Thyroid gland (tissue), 4 donors: ENCODE measurements at places on chromosomes 12 and 14. TPM values are rescaled to one million over a fixed set of nuclear protein-coding genes. Genes with fewer than 3 reads are reported as not detected.

The COX6A1 gene
- 511 TPM for total RNA-seq

The RERG gene
- 13.2 TPM for total RNA-seq

The IRAK3 gene
- 13.8 TPM for total RNA-seq

- no peak overlapping the region for H3K4me3 ChIP-seq
- H3K36me3 ChIP-seq = no peaks in the 10 kb centered on the region
- peaks cover 17% of the 10 kb centered on the region for H3K4me1 ChIP-seq
- H3K27ac ChIP-seq = peak overlapping the region; percentile 88
- peak; percentile 77 for DNase-seq
These were observed 50.9 kb upstream of the CCT2 start for GRCh38 chr12:69534389-69534822.

The ART4 gene
- 13.6 TPM for total RNA-seq

GRCh38 chr12:127280393-127281275, 986.3 kb upstream of the TMEM132C start:
- H3K4me1 ChIP-seq = no peaks in the 10 kb centered on the region
- no peak overlapping the region for H3K4me3 ChIP-seq
- H3K36me3 ChIP-seq = no peaks in the 10 kb centered on the region
- peak; percentile 35 for DNase-seq

GRCh38 chr14:22623047-22623446, 21.1 kb downstream of the OR6J1 start:
- no peak overlapping the region for H3K4me3 ChIP-seq
- no peaks in the 10 kb centered on the region for H3K27me3 ChIP-seq
- H3K27ac ChIP-seq = no peak overlapping the region
- H3K36me3 ChIP-seq = no peaks in the 10 kb centered on the region
- DNase-seq = no peak

DNA sequence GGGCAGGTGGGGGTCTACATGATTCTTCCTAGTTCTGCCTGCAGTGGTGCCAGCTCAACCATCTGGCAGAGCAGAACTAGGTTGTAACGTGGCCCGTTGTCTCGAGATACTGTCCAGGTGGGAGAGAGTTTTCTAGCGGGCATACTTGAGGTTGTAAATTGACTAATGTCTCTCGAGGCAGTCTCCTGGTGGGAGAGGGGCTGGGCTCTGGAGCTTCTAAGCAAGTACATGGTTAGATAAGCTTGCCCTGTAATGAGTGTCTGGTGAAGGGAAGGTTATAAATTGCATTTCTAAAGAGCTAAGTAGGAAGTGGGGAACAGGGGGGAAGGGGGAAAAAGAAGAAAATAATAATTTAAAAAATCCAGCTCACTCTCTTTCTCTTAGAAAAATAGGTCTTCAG, 18.1 kb downstream of the BDKRB1 start:
- no peaks in the 10 kb centered on the region for H3K27me3 ChIP-seq
- no peak for DNase-seq
- H3K27ac ChIP-seq = no peak overlapping the region
- H3K4me1 ChIP-seq = no peaks in the 10 kb centered on the region

DNA sequence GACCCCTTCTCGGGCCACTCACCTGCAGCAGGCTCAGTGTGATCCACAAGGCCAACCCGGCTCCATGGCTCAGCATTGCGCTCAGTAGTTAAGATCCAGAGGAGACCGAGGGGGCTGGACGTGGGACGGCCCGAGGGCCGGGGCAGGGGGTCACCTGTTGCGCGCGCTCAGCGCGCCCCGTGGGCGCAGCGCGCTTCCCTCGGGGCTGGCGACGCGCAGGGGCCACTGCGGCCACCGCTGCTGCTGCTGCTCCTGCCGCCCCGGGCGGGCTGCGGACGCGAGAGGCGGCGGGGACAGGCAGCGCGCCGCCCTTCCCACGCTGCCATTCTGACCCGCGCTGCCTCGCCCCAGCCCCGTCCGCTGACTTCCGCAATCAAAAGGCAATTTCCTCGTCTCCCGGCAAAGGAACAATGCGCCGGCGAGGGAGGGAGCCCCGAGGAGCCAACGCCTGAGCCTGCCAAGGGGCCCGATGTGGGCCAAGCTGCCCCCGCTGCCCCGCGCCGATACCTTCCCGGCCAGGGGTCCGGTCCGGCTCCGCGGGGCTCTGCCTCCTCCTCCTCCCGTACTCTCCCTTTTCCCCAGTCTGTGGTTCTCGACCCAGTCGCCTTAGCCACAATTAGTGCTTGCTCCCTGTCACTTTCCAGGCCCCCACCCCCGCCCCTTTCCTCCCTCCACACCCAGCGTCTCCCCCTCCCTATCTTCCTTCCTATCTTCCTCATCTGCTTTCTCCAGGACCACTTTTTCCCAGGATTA, 27.3 kb downstream of the PTPRB start:
- no peak overlapping the region for H3K27ac ChIP-seq
- DNase-seq = peak; percentile 37
- H3K4me3 ChIP-seq = no peak overlapping the region
- peaks cover 3% of the 10 kb centered on the region for H3K4me1 ChIP-seq
- no peaks in the 10 kb centered on the region for H3K27me3 ChIP-seq

The LBHD2 gene
- total RNA-seq = not detected

The DHRS2 gene
- not detected for total RNA-seq

The SOX5 gene
- total RNA-seq = 28.6 TPM

DNA sequence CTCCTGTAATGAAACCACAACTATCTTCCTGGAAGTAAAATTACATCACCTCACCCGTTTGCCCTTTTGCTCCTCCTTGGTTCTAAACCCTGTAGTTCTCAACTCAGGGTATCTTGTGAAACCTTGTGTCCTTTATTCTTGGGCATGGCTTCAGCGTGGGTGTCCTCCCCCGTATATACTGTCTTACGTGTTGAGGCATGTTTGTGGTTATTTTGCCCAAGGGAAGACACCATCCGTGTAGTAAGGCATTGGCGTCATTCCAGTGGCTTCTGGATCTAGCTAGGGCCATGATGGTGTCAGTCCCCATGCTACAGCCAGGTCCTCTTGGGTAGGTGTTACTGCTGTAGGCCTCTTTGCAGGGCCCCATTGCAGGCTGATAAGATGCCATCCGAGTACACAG, 115.4 kb downstream of the ZFP36L1 start:
- H3K4me3 ChIP-seq = no peak overlapping the region
- no peak overlapping the region for H3K27ac ChIP-seq
- no peaks in the 10 kb centered on the region for H3K36me3 ChIP-seq
- no peak for DNase-seq

- DNase-seq = no peak
- H3K27ac ChIP-seq = no peak overlapping the region
- H3K36me3 ChIP-seq = peaks cover 70% of the 10 kb centered on the region
- H3K4me1 ChIP-seq = no peaks in the 10 kb centered on the region
These were observed 45.9 kb upstream of the SLC6A13 start for GRCh38 chr12:308511-308910.

DNA sequence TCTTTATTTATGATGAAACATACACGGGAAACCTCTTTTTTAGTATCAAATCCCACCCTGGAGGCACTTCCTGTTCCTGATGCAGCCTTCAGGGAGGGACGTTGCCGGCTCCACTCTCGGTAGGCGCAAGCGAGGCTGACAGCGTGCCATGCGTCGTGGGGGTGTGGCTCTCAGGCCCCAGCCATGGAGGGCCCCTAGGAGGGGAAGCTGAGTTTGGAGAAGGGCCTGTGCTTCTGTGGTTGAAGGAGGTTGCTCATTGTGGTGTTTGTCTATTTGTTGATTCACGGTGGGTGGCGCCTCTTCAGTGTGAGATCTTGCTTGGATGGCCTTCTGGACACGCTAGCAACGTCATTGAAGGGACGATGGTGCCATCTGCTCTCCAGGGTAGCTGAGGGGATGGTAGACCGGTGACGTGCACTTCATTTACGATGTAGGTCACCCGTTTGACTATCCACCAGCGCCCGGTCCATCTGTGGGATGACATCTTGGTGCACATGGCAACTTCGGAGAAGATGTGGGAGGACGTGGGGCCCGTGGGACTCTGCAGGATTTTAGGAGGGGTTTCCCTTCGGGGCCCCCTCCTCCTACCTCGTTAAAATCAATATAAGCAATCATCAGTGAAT, 126.3 kb upstream of the RTL1 start:
- no peak overlapping the region for H3K4me3 ChIP-seq
- H3K4me1 ChIP-seq = no peaks in the 10 kb centered on the region
- H3K27ac ChIP-seq = no peak overlapping the region
- DNase-seq = no peak
- H3K36me3 ChIP-seq = no peaks in the 10 kb centered on the region

GRCh38 chr12:118188690-118189371, 52.9 kb downstream of the PEBP1 start:
- DNase-seq = no peak
- no peak overlapping the region for H3K27ac ChIP-seq

The KRT3 gene
- total RNA-seq = not detected

DNA sequence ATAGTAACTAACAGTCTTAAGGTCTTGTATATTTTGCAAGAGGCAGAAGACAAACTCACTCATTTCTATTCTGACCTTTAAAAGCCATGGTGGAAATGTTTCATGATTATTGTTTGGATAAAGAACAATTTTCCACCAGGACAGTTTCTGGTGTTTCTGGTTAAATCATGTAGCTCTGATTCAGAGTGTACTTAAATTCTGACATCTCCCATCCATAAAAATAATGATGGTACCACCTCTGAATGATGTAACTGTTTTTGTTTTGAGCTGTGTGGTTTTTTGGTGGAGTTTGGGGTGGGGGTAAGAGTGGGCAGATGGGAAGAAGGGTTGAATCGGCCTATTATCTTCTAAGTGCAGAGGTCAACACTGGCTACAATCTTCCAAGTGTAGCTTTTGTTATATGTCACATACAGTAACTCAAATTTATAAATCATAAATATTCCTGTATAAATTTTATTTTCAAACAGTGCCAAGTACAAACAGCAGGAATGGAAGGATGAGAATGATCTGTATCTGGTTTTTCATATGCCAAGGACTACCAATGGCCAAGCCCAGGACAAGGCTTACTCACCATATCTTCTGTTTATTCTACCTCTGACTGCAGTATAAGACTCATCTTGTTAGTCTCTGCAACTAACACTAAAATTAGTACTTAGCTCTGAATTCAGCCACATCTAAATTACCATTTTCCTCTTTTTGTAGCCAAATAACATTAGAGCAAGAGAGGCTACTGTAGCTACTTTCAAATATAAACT, 108.7 kb downstream of the BCAT1 start:
- H3K36me3 ChIP-seq = no peaks in the 10 kb centered on the region
- H3K27ac ChIP-seq = no peak overlapping the region
- peaks cover 4% of the 10 kb centered on the region for H3K4me1 ChIP-seq
- no peak overlapping the region for H3K4me3 ChIP-seq

DNA sequence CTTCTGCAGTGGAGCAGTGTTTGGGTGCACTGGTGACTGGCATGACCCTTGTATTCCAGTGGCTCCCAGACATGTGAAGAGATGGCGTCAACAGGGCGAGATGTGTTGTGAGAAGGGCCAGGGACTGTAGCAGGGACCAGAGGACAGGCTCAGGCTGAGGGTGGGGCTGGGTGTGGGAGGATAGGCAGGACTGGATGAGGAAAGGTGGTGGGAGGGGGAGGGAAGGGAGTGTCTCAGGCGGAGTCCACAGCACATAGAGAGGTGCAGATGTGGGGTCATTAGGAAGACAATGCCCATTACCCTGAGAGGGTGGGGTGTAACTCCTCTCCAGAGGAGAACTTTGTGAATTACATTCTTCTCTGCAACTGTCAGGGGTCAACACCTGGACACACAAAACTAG, 78.5 kb downstream of the DICER1 start:
- no peak for DNase-seq
- H3K27ac ChIP-seq = no peak overlapping the region
- peaks cover 9% of the 10 kb centered on the region for H3K27me3 ChIP-seq
- H3K4me1 ChIP-seq = peaks cover 3% of the 10 kb centered on the region
- H3K4me3 ChIP-seq = no peak overlapping the region
- no peaks in the 10 kb centered on the region for H3K36me3 ChIP-seq

DNA sequence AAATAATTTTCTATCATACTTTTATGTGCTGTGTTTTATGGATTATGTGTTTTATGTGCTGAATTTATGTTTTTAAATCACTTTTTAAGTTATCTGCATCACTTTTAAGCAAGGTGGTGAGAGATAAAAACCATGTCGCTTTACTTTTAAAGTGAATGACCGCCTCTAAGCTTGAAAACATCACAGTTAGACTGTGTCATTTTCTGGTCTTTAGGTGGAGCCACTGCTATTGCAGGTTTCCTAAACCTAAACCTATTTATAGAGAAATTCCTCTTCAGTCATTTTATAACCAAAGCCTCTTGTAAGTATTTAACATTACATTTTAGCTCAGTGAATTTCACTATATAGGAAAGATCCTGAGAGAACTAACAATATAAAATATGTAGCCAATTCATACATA, 21.0 kb upstream of the MDM2 start:
- peak overlapping the region; percentile 25 for H3K27ac ChIP-seq
- H3K4me1 ChIP-seq = no peaks in the 10 kb centered on the region
- H3K36me3 ChIP-seq = no peaks in the 10 kb centered on the region

DNA sequence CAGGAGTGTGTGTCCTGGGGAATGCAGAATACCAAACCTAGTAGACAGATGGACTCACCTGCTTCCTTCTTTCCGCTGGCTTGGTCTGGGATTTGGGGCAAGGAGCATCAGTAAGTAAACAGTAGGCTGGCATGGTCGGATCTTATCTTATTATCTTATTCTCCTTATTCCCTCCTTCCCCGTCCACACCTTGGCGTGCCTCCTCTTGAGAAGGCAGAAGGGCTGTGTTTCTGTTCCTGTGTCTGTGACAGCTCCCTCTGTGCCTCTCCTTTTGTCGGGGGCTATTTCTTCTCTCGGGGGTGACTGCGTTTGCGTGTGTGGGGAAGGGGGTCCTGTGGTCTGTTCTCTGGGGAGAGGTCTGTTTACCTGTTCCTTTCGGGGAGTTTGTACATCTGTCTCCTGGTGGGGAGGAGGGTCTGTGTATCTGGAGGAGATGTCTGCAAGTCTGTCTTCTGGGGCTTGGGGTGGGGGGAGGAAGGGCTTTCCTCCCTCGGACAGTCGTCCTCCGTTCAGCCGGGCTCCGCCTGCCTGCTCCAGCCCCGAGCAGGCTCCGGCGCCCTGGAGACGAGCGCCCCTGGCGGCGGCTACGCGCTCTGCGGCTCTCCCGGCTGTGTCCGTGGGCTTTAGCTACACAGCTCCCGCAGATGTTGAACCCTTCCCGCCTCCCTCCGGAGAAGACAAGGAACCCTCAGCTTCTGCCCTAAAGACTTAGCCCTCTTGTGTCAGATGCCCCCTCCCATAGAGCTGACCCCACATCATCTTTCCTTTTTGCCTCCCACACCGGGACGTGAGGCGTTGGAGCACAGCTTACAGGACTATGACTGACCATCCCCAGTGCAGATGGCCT, 4.4 kb downstream of the KRT86 start:
- no peak overlapping the region for H3K4me3 ChIP-seq
- no peaks in the 10 kb centered on the region for H3K36me3 ChIP-seq
- DNase-seq = peak; percentile 85
- peaks cover 31% of the 10 kb centered on the region for H3K4me1 ChIP-seq
- H3K27me3 ChIP-seq = no peaks in the 10 kb centered on the region

GRCh38 chr12:108321688-108322087, 17.4 kb downstream of the CMKLR1 start:
- no peak overlapping the region for H3K4me3 ChIP-seq
- H3K27ac ChIP-seq = no peak overlapping the region
- no peaks in the 10 kb centered on the region for H3K4me1 ChIP-seq
- no peak for DNase-seq
- H3K27me3 ChIP-seq = no peaks in the 10 kb centered on the region
- no peaks in the 10 kb centered on the region for H3K36me3 ChIP-seq

The SCNN1A gene
- 449 TPM for total RNA-seq

GRCh38 chr12:75943730-75944096, 87.9 kb downstream of the PHLDA1 start:
- no peaks in the 10 kb centered on the region for H3K36me3 ChIP-seq
- no peak for DNase-seq
- H3K27me3 ChIP-seq = no peaks in the 10 kb centered on the region
- peak overlapping the region; percentile 38 for H3K27ac ChIP-seq

The SLC4A8 gene
- total RNA-seq = 0.33 TPM
